CD4-positive, alpha-beta T cell treated with Interleukin-17A for 4 hours (primary cell): ENCODE measurements at places on chromosomes 13 and 19.
A peak's percentile ranks its signal among the peaks of the same experiment; 100 is the strongest.

DNA sequence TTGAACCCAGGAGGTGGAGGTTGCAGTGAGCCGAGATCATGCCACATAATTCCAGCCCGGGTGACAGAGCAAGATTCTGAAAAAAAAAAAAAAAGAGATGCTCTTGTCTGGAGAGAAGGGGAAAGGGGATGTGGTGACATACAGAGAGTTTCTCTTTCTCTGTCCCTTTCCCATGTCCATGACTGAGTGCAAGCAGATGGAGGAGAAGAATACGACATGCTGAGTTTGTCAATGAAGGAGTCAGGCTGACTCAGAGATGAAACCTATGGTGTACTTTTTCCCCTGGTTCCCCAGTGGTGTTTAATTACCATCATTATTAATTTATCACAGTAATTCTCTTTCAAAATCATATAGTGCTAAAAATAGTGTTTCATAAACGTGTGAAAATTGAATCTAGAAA is 448.8 kb downstream of the FOXO1 start:
- DNase-seq, result no peak

DNA sequence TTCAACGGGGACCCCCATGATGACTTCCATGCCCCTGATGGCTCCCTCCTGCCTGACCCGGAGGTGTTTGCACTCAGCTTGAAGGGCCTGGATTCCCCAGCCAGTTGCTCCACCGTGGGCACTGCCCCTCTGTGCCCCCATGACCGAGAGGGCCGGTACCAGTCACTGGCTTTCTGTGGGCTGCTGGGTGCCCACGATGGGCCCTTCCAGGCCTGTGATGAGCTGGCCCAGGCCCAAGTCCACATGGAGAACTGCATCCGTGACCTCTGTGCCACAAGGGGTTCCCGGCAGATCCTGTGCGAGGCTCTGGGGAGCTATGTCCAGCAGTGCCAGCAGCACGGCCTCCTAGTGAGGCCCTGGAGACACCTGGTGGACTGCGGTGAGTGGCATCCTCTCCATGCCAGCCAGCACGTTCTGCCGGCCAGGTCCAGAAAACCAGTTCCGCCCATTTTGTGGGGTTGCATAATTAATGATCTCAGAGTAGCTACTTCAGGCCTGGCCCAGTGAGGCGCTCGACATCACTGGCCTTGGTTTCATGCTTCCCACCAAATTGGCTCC is 34.9 kb upstream of the FXYD3 start:
- no peak for DNase-seq

DNA sequence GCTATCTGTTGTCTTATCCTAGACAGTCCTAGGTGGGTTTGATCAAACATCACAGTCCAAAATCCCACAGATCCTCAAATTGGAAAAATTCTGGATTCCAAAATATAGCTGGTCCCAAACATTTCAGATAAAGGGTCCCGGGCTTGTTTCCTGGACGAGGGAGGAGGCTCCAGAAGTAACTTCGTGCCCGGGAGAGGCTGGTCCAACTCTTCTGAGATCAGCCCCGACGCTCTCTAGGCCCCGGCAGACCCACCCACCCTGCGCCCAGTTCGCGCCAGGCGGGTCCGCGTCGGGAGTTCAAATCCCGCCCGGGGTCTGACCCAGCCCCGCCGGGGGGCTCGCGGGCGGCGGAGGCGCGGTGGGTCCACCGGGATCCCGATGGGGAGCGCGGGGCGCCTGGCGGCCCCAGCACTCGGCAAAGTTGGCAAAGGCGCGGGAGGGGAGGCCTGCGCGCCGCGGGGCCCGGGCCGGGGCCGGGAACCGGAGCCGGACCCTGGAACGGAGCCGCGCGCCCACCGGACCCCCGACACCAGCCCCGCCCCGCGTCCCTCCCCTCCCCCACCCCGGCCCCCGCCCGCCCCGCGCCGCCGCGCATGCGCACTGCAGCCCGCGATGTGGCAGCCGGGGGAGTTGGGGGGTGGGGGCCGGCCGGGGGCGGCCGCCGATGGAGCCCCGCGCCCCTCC is 513 bp downstream of the MIER2 start:
- peak; percentile 64 for DNase-seq

DNA sequence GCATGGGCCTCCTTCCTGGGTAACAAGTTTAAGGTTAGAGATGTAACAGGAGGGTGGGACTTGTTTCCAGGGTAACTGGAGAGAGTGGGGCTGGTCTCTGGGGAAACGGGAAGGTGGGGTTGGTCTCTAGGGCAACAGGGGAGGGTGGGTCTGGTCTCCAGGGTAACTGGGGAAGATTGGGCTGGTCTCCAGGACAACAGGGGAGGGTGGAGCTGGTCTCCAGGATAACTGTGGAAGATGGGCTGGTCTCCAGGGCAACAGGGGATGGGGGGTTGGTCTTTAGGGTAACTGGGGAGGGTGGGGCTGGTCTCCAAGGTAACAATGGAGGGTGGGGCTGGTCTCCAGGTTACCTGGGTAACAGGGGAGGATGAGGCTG is 36.5 kb downstream of the SPTBN4 start:
- no peak for DNase-seq

GRCh38 chr19:38883286-38883685 is 5.2 kb upstream of the RINL start:
- no peak for DNase-seq

DNA sequence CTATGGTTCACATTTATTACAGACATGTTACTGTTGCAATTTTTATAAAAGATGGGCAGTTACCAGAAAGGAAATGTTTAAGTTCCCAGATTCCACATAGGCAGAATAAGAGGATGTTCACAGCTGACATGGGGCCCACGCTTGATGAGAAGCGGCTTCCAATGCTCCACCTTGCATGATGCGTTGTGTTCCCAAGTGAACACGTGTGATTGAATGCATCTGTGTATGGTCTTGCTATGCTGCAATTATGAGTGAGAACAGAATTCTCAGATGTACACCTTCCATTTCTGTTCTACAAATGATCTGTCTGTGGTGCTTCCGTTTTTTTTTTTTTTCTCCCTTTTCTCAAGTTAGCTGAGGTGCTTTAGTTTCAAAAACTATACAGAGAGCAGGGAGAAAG is 15.5 kb downstream of the UPF3A start:
- DNase-seq, result no peak

GRCh38 chr19:3649888-3650287 is 23.3 kb upstream of the CACTIN start:
- DNase-seq, result no peak

DNA sequence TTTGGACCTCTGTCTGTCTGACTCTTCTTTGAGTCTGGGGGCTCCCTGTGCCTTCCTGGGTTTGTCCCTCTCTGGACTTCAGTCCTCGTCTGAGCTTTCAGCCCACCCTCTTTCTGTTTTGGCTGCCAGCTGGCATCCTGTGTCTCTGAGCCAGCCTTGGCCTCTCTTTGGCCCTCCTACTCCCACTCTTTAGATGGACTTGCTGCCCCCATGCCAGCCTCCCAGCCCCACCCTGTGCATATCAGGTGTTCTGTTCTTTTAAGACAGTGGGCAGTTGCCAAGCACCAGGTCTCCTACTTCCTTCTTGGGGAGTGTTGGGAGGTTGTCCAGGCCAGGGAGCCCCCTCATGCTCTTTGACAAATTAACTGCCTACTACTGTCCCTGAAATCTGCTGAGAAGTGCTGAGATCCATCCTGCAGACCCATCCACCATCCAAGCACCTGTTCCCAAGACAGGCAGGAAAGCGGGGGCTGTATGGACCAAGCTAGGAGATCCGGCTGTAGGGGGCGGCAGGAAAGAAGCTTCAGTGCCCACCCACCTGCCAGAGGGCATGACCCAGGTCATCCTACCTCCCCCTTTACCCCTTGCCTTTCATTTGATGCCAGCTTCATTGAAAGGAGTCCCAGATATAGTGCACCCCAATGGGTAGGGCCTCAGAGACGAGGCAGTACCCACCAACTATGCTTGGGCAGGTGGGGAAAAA is 9.6 kb downstream of the CIC start:
- no peak for DNase-seq

DNA sequence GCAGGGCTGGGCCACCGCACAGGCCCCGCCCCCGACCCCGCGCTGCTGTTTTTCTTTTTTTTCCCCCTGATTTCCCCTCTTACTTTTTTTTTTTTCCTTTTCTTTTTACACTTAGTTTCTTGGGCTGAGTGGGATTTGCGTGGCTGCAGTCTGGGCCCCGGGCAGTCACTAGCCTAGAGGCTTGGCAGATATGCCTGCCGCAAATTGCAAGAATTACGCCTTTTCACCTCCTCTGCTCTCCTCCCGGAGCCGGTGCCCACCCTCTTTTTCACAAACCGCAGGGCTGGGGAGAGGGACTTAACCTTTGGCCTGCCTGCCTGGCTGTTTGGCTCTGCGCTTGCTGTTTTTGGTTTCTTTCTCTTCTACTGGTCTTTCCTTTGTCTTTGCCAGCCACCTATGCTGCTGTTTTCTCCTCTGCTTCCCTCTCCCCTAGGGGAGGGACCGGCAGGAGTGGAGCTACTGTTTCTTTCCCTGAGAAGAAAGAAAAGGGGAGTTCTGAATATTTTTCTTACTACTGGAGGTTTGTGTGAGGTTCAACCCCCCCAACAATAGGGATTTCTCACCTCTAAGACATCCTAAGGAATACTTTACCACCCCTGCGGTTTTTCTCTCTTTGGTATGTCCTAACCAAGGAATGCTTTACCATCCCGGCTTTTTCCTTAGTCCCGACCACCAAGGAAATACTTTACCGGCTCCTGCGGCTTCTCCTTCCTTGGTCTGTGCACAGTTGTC is 11.0 kb downstream of the ZNF552 start:
- no peak for DNase-seq

- no peak for DNase-seq
Measured at GRCh38 chr13:55069746-55070145, 2041.1 kb downstream of the OLFM4 start.

DNA sequence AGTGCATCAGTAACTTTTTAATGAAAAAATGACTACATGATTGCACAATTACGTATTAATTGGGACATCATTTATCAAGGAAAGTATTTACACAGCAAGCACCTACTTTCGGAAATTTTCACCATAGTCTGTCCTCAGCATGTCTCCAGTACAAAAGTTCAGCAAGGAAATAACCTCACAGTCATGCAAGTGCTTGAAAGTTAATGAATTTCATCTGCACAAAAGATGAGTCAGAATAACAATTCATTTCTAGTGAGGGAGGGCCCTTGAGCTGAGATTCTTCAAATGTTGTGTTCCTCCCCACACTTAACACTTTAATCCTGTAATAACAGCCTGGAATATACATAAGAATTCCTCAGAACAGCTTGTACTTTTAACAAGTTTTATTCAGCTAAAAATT is 49.0 kb upstream of the OXGR1 start:
- DNase-seq, result no peak

- no peak for DNase-seq
Measured at GRCh38 chr13:27065582-27065981, 106.0 kb downstream of the USP12 start.

DNA sequence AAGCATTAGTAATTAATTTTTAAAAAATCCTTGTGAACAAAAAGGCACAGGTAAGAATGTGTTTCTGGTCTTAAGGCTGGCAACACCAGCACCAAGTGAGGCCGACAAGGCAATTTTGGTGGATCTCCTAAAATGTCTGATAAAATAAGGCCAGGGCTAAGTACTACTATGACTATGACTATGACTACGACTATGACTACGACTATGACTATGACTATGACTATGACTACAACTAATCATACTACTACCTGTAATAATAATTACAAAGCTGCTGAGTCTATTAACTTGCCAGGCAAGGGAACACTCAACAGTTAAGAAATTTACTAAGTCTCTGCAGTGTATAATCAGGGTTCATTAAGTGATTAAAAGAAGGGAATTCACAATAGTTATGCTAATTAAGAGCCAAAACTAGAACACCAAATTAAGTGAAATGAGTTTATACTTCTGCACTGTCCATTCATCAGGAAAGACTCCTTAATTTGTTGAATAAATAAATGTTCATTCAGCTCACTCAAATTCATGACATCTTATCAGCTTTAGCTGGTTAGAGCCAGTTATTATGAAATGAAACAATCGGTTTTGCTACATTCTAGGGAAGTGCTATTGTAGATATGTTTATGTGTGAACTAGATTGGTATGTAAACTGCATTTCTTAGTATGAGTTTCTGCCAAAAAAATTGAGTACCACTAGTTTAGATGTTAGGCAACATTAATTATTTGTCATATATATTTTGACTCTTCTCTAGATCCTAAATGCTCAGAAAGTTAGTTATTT is 1626.2 kb upstream of the PCDH20 start:
- no peak for DNase-seq

- DNase-seq, result no peak
Measured at GRCh38 chr19:54630782-54631181, 498 bp downstream of the LILRB1 start.

DNA sequence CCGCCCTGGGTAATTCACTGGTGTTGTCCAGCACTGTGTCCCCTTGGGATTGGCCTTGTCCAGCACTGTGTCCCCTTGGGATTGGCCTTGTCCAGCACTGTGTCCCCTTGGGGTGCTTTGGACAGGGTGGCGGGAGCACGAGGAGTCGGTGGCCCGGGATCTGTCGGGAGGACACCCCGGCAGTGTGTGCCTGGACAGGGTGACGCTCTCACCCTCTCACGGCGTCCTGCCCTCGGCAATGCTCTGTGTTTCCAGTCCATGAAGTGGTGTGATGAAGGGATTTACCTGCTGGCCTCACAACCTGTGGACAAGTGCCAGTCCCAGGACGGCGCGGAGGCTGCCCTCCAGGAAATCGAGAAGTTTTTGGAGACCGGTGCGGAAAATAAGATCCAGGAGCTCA is 29.9 kb upstream of the F7 start:
- DNase-seq, result no peak

DNA sequence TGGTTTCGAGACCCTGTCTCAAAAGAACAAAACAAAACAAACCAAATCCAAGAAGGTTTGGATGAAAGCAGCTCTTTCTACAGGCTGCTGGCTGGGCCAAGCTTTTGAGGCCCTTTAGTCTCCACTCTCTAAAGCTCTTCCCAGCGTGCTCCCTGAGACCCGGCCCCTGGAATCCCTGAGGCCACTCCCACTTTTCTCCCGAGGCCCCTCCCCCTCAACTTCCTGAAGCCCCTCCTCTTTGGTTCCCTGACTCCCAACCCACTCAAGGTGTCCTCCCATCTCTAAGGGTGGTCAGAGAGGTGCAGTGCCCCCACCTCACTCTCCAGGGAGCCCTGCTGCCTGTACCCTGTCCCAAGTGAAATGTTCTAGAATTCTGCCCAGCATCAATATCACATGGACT is 10.6 kb downstream of the ERICH6B start:
- DNase-seq, result no peak

DNA sequence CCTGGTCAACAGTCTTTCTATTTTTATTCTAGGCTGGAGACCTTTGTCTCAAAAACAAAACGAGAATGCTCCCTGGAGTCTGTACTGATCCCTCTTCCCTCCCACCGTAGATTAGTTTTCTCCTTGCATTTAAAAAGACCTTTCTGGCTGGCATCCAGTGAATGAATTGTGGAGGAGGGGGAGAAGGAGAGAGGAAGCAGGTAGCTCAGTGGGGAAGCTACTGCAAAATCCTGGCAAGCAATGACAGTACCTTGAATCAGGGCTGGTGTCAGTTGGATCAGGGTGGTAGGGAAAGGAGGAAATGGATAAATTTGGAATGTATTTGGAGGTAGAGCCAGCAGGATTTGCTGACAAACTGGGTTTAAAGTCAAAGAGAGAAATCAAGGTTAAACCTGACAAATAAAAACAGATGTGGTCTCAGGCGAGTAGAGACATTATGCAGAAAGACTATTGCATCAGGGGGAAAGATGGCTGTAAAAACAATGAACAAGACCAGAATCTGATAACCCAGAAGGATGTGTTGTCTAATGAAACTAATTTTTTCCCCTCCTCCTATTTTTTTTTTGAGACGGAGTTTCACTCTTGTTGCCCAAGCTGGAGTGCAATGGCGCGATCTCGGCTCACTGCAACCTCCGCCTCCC is 3.5 kb upstream of the CYP2S1 start:
- no peak for DNase-seq

GRCh38 chr13:73355134-73355533 is 296.3 kb downstream of the KLF5 start:
- no peak for DNase-seq

- DNase-seq, result no peak
Measured at GRCh38 chr13:58379221-58379620, 747.7 kb downstream of the PCDH17 start.
